Activated T-helper 17 cell treated with anti-CD3 and anti-CD28 coated beads, Interleukin-2, amount 50 U/mL, for 72 hours (primary cell): ENCODE measurements at places on chromosomes 12 and 14. TPM values are rescaled to one million over a fixed set of nuclear protein-coding genes. Genes with fewer than 3 reads are reported as not detected.

Gene ABCC9
- not detected for total RNA-seq

DNA sequence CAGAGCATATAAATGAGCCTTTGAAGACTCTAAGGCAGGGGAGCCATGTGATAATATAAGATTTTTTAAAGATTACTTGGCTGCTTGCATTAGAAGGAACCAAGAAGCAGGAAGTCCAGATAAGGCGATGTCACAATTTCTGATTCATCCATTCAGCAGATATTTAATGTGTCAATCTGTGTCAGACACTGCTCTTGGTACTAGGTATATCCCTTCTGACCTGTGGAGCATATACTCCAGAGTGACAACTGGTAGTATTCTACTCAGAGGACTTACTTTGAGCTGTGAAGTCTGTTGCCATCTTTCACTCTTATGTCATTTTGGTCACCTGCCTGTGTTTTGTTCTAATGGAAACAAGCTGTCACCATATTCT, 10.7 kb downstream of the EID3 start:
- no peak for ATAC-seq

DNA sequence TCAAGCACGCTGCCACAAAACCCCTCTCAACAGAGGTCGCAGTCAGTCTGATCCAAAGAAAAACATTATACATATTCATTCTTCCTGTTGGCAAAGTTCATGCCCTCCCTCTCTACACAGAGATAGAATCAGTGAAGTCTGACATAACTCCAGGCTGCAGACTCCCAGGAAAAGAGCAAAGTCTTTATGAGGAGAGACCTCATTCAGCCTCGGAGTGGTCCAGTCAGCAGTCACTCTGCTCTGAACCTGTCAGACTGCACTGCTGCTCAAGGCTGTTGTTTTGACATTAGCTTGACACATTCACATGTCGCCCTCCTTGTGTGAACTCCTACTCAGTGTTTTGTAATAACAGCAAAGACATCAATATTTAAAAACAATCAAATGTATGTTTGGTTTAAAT, 241.2 kb upstream of the G2E3 start:
- ATAC-seq: no peak

DNA sequence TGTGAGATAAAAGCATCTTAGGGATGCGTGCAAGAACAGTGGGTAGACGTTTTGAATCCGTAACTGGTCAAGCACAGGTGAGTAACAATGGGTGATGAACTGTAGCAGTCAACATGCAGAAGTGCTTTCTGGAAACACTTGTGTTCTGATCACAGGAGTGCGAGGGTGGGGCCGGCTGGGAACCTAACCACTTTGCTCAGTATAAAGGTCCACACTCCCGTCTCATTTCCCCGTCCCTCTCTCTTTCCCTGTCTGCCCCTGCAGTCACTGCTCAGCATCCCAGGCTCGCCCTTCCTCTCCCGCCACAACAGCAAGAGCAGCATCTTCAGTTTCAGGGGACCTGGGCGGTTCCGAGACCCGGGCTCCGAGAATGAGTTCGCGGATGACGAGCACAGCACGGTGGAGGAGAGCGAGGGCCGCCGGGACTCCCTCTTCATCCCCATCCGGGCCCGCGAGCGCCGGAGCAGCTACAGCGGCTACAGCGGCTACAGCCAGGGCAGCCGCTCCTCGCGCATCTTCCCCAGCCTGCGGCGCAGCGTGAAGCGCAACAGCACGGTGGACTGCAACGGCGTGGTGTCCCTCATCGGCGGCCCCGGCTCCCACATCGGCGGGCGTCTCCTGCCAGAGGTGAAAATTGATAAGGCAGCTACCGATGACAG, 127.1 kb downstream of the FIGNL2 start:
- ATAC-seq: peak; percentile 75
